ENCODE measurements at places on chromosomes 13 and 19.

GRCh38 chr19:52735734-52736133, 890 bp upstream of the ZNF611 start:
- no peak for DNase-seq

DNA sequence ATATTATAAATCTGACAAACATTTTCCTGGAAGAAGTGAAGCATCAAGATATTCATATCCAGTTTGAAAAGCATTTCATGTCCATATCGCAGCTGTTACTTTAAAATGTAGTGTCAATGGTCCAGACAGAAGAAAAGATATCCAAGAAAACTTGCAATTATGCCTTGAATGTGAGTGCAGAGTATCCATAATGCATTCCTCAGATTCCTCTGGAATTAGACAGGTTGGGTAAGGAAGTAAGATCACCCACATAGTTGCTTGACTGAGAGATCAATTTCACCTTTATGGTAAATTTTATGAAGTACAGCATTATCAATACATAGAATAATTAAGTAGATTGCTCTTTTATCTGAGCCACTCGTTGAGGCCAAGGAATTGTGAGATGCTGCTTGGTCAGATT, 327.0 kb upstream of the SLITRK5 start:
- DNase-seq: no peak

- no peak for DNase-seq
Observed at GRCh38 chr13:37136633-37137032, 31.2 kb upstream of the CSNK1A1L start.

- DNase-seq: no peak
Observed at GRCh38 chr19:45876161-45876410, 9.9 kb downstream of the IRF2BP1 start.

DNA sequence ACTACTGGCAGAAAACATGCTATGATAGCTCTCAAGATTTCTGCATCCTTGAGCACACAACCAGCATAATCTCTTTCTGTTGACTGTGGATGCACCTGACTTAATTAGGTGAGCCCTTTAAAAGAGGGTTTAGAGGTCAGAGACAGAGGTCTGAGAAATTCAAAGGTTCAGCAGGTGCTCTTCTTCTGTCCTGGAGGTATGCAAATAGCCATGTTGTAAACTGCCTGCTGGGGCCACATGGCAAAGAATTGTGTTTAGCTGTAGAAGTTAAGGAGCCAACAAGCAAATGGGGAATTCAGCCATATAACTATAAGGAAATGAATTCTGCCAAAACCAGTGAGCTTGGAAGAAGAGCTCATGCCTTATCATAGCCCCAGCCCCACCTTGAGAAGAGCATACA, 11.6 kb upstream of the DCLK1 start:
- no peak for DNase-seq

Measured in stimulated activated CD8-positive, alpha-beta memory T cell treated with anti-CD3 and anti-CD28 coated beads, Interleukin-7, amount 100 ng/mL, for 1 hour (primary cell).